ENCODE measurements at places on chromosomes 1 and 21.

DNA sequence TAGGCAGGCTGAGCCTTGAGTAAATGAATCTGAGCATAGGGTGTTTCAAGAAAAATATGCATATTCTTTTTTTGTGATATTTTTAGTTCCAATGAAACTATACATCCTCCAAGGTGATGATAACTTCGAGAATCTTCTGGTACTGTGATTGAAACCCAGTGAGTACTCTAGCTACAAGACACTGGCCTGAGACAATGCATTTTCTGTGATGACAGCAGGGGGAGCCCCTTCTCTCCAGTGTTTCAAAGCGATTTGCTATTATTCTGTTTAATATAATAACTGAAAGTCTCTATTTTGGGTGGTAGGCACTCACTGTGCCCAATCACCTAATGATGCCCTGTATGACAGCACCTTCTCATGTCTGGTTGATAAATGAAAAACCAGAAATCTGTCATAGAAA lies 12.1 kb downstream of the IRF2BP2 start:
- DNase-seq: no peak

DNA sequence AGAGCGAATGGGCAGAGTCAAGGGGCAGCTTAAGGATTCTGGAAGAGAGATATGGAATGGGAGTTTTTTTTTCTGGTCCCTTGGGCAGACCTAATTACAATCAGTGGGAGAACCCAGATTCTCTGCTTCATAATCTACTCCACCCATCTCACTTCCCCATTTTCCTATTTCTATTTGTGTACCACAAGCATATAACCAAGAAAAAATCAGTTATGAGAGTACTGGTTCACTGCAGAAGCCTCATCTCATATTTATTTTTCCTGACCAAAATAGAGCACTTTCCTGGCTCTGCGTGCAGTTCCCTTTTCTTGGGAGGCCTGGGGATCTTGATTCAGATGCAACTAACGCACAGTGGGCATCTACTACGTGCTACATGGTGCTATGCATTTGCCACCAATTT lies 82.2 kb upstream of the SLFNL1 start:
- no peak for DNase-seq

GRCh38 chr1:224700918-224701531 lies 84.9 kb downstream of the CNIH3 start:
- DNase-seq: no peak

DNA sequence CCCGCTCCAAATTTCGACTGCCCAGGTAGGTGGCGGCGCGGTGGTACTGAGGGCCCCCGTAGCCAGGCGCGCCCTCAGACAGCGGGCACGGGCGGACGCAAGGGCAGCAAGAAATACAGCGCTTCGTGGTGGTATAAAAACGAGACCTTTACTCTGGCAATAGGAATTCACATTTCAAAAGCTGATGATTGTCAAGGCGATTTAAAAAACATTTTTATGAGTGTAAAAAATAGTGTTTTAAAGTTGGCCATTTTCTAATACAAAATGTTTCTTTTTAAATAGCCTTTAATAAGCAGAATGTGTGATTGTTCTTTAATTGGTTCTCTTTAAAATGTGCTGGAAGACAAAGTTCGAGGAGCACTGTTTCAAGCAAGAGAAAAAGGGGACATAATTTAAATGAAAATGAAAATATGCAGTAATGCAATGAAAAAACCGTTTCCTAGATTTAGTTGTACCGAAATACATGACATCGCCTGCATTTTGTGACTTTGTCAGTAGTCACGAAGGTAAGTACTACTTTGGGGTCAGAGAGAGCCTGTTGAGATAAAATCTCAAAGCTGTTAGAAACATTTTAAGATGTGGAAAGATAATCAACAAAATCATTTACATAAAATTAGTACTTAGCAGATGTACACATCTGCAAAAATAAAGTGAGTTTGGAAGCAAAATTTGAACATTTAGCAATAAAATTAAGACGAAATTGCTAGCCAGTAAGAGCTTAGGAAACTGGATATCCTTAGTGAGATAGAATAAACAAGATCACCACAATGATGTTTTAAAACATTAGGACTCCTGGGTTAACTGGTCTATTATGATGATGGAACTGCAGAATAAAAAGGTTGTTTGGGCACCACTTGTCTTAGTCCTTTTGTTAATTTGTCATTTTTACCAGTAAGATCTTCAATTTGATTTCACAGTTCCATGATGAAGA lies 1.1 kb upstream of the PSMG1 start:
- DNase-seq: no peak

- DNase-seq: no peak
Observed at GRCh38 chr1:19644681-19645410, 735 bp downstream of the NBL1 start.

DNA sequence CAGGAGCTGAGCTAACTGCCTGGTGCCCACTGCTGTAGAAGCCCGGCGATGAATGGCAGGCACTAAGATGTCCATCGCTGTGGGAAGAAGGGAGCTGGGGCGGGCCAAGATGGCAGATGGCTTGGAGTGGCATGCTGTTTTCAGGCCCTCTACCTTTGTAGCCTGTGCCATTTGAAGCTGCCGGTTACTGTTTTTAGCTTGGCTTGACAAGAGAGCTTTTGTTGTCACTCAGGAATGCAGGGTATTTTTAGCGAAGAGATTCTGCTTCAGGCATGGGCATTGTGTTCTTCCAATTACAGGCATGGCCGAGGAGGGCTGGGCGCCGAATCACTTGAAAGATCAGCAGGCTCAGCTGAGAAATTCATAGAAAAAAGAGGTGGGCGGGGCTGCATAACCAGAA lies 348.7 kb downstream of the RPS6KC1 start:
- DNase-seq: no peak

DNA sequence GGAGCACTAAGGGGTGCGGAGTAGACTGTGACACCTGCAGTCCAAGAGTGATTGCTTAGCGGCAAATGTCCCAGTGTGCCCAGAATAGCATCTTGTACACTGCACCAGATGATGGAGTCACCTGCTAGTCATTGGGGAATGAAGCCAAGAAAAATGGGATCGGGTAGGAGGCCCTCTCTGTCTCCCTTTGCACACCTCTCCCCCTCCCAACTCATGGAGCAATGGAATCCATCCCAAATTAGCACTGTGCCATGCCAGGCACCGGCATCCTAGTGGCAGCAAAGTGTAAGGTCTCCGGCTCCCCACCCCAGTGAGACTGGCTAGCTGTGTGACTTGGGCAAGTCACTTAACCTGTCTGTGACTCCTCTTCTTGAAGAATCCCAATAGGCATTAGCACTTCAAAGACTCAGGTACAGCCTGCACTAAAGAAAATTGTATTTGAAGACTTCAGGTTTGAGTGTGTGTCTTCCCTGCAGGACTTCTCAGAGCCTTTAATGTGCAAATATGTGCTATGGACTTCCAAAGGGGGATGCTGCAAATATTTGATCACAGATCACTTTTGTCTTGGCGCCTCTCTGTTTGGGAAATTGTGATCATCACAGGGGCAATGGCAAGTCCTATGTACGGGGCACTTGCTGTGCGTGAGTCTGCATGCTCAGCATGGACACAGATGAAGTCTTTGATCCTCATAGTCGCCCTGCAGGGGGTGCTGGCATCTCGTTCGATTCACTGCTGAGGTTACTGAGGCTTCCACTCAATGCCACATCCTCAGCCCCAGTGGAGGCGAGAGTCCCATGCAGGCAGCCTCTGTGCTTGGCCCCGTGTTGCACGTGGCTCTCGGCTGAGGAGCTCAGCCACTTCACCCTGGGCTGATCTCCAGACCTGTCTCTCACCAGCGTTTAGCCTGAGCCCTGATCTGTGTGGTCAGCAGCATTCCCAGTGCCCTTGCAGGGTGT lies 272.9 kb upstream of the C1orf174 start:
- DNase-seq: peak; percentile 1

DNA sequence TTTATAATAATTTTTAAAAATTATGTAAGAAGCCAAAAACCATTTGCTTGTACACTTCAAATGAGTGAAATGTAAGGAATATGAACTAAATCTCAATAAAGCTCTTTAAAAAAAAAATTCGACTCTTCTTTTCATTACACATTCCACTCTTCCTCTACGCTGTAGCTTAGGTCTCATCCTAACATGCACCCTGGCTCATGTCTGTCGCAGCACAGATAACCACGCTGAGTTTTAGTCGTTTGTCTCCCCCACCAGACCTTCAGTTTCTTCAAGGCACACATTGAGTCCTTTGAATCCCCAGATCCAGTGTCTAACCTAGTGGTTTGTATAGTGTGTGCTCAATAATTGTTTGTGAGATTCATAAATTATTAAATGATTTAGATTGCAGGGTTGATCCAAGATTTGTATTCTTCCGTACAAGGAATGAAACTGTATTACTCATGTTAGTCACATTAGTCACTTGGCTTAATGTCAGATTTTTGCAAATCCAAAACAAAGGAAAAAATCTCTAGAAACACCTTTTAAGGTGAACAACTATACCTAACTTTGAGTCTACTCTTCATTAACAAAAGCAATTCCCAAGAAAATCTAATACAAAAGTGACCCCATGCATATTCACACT lies 57.3 kb downstream of the SLC25A24 start:
- DNase-seq: no peak

DNA sequence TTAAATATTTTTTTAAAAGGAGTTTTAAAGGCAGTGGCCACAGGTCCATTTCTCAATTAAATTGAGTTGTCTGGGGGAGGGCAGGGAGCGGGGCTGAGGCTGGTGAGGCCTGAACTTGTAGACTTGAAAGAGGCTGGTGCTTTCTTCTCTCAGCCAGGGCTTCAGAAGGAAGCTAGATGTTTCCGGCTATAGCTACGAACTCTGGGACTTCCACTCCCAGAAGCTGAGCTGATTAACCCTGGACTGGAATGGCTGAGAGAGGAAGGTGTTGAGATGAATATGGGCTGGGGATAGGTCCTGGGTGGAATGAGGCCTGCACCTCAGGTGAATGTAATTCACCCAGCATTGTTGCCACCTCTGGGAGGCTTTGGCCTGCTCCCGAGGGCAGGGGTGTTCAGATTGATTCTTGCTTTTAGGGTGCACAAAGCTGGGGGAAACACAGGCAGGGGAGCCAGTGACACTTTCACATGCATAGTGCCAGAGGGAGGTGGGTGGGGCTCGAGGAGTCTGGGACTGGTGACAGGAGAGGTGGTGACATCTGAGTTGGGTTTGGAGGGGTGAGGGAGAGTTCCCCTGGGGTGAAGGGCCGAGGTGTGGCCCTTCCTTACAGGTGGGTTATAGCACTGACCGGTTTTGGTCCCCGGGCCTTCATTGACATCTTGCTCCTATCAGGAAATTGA lies 18.2 kb downstream of the LDLRAP1 start:
- no peak for DNase-seq

- DNase-seq: no peak
Observed at GRCh38 chr1:240499012-240499411, 112.9 kb downstream of the GREM2 start.

- no peak for DNase-seq
Observed at GRCh38 chr21:29433366-29434059, 134.8 kb downstream of the BACH1 start.

DNA sequence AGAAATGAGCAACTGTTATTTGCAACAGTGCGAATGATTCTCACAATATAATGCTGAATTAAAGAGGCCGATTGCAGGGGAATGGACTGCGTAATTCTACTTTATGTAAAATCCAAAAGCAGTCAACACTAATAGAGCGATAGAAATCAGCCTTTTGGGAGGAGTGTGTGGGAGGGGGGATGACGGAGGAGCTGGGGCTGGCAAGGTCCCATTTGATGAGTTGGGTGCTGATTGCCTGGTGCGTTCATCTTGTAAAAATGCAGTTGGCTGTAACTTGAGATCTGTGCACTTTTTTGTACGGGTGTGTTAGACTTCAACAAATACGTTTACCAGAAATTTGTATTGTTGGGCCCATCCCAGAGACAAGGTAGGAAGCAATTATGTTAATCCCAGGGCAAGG lies 20.7 kb downstream of the TNFRSF8 start:
- DNase-seq: no peak

DNA sequence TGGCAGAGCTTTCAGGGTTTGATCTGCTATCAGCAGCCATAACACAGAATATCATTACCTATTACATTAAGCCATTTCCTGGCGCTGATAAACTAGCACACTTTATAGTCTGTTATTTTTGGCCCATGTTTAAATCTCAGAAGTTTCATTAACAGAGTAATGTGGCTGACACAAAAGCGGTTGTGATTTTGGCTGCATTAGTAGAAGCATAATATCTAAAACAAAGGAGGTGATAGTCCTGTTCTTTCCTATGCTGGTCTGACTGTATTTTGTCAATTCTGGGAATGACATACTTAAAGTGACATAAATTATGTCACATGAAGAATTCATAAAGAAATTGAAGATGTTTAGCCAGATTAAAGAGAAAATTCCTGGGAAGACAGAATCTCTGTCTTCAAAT lies 151.3 kb upstream of the KCND3 start:
- no peak for DNase-seq

- peak; percentile 53 for DNase-seq
Observed at GRCh38 chr1:216034506-216034905, 388.7 kb downstream of the USH2A start.

- no peak for DNase-seq
Observed at GRCh38 chr21:35652872-35653271, 407.5 kb downstream of the SETD4 start.

GRCh38 chr1:216499581-216500272 lies 76.5 kb upstream of the USH2A start:
- no peak for DNase-seq

DNA sequence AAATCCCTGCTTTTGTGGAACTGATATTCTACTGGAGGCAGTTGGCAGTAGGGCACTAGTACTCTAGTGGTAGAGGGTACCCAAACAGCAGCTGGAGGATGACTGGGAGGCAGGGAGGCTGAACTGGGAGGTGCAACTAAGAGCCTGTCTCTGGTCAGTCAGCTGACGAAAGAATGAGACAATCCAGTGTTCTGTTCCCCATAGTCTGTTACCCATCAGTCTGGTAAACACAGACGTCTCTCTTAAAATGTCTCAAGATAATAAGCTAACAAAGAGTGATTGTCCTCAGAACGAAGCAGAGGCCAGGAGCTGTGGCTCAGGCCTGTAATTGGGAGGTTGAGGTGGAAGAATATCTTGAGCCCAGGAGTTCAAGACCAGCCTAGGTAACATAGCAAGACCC lies 30.4 kb downstream of the TFAP2E start:
- no peak for DNase-seq

DNA sequence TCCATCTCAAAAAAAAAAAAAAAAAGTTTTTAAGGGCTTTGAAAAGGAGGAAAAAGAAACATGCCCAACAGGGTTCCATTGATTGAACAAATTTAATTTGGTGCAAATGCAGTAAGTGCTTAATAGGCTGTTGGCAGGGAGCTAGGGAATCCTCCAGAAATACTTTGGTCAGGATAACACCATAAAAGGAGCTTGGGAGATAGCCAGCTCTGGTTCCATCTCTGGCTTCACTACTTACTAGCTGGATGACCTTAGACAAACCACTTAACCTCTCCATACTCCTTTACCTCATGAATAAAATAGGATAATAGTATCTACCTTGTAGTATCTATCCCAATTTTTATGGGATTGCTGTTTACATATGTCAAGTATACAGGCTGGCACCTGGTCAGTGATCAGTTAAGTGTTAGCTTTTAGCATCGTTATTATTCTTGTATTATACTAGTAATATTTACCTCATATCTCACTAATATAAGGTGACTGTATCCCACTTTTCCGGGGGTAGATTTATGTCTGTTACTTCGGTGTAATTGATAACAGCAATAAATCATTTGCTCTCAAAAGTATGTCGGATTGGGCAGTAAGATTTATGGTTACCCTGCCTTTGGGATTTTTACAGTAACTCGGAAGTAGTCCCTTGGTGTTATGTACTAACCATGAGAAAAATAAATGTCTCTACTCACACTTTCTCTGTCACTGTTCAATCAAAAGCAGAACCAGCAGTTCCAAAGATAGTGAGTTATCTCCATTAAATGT lies 36.4 kb downstream of the BTG3 start:
- DNase-seq: peak; percentile 81

- DNase-seq: no peak
Observed at GRCh38 chr1:222905151-222905550, 90.3 kb downstream of the DISP1 start.
